ENCODE measurements at places on chromosomes 16 and 17.

DNA sequence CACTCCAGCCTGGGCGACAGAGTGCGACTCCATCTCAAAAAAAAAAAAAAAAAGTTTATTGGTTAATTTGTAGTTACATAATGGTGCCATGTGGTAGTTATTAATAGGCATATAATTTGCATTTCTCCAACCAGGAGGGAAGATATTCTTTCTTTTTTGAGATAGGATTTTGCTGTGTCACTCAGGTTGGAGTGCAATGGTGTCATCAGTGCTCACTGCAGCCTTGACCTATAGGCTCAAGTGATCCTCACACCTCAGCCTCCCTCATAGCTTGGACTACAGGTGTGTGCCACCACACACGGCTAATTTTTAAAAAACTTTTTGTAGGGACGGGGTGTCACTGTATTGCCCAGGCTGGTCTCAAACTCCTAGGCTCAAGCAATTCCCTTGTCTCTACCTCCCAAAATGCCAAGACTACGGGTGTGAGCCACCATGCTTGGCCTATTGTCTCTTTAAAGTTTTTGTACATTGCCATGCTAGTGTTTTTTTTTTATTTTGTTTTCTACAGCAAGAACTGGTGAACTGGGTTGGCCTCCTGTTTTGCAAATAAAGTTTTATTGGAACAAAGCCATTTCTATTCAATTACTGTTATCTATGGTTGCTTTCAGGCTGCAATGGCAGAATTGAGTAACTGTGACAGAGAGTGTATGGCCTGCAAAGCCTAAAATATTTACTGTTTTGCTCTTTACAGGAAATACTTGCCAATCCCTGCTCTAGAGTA is 11.9 kb downstream of the SNX29 start:
- H3K4me1 ChIP-seq, result peaks cover 11% of the 10 kb centered on the region
- H3K27me3 ChIP-seq, result no peaks in the 10 kb centered on the region
- H3K4me3 ChIP-seq, result no peak overlapping the region
- no peaks in the 10 kb centered on the region for H3K36me3 ChIP-seq

DNA sequence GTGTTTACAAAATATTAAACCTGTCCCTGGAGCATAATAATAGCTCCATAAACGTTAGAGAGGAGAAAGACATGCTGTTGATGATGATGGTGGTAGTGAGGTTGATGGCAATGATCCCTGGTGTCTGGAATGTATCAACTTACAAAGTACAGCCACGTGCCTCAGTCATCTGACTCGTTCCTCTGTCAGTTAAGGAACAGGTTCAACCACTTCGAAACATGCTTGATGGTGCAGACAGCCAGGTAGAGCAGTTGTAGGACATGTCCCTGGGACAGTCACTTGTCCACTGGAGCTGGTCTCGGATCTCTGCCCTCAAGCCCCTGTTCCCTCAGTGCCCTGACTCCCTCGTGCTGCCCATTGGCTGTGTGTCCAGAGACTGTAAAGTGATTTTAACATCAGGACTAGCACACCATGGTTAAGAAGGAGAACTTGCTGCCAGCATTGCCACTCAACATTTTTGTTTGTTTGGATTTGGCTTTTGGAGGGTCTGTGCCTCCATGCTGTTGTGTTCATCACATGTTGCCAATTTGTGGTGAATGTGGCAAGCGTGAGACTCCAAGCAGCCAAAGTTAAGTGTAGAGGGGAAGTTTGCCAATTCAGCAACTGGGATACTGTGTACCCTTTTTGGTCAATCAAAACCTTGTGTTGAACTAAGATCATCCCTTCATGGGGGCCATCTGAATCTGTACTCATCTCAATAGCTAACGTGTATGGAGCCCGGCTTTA is 16.3 kb upstream of the SALL1 start:
- H3K27me3 ChIP-seq, result no peaks in the 10 kb centered on the region
- DNase-seq, result no peak
- no peaks in the 10 kb centered on the region for H3K36me3 ChIP-seq
- no peaks in the 10 kb centered on the region for H3K4me1 ChIP-seq
- no peak overlapping the region for H3K4me3 ChIP-seq

GRCh38 chr16:71348262-71349085 is 10.0 kb upstream of the CALB2 start:
- H3K27me3 ChIP-seq, result peaks cover 4% of the 10 kb centered on the region
- no peak for DNase-seq
- no peak overlapping the region for H3K4me3 ChIP-seq

DNA sequence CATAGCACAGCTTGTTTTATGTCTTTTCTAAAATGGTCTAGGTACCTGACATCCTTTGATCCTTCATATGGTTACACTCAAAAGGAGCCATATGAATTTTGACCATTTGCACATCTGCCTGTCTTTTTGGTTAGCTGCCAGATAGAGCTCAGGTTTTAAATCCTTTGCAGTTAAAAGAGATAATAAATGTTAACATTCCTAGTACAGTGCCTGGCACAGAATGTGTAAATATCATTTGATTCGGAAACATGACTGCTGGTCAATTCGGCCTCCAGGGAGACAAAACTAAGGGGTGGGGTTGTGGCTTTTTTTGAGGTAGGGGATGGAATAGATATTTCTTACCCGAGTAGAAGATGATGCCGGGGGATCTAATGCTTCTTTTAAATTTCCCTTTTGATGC is 64.2 kb downstream of the FTO start:
- no peaks in the 10 kb centered on the region for H3K27me3 ChIP-seq
- no peak overlapping the region for H3K4me3 ChIP-seq
- no peak overlapping the region for H3K27ac ChIP-seq

DNA sequence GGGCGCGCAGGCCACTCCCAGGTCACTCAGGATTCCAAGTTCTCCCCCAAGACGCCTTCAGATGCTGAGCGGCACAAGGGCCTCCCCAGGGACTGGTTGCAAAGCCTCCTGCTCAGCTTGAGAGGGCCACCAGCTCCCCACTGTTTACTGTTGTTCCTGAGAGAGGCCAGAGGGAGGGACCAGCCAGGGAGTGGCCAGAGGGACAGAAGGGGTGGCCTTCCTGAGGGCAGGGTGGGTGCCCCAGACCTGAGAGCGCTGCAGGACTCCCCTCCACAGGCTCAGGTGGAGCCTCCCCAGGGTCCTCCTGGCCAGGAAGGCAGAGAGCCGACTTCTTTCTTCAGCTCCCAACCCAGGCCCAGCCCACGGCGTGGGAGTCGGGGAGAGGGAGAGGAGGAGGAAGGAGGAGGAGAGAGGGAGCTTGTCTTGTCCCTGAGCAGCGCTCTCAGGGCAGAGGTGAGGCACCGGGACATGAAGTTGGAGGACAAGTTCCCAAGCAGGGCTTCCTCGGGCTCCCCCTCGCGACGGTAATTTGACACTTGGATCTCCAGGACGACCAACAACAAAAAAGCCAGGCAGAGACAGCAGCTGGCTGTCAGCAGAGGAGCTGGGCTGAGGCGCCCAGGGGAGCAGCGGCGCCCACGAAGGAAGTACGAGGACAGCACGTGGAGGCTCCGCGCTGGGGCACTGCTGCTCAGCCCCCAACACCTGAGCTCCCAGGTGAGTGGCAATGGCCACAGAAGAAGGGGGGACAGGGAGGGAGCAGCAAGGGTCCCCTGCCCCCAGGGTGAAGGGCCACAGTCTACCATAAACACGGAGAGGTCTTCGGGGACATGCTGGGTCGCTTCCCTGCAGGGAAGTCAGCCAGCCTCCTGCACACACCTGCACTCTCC is 497 bp downstream of the SMIM5 start:
- H3K36me3 ChIP-seq, result no peaks in the 10 kb centered on the region
- H3K27me3 ChIP-seq, result no peaks in the 10 kb centered on the region
- peaks cover 5% of the 10 kb centered on the region for H3K4me1 ChIP-seq
- no peak overlapping the region for H3K27ac ChIP-seq
- peak; percentile 47 for DNase-seq

DNA sequence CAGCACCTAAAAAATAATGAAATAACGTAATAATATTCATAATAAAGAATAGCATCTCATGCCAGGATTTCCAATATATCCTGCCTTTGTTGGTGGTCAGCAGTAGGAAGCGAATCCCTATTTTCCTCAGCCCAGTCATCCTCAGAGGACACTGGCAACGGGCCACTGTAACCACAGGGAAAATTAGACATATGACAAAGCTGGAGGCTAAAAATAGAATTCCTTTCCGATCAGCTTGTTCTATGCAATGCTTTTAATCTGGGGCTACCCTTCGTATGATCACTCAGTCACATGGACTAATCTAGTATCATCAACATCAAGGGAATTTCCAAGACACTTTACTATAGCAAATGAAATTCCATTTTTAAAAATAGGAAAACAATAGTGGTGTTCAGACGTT is 246.9 kb upstream of the KCNJ16 start:
- no peak overlapping the region for H3K4me3 ChIP-seq
- peaks cover 5% of the 10 kb centered on the region for H3K27me3 ChIP-seq
- no peaks in the 10 kb centered on the region for H3K4me1 ChIP-seq
- no peaks in the 10 kb centered on the region for H3K36me3 ChIP-seq

GRCh38 chr16:55043499-55043898 is 112.8 kb downstream of the IRX5 start:
- H3K36me3 ChIP-seq, result no peaks in the 10 kb centered on the region
- no peak overlapping the region for H3K27ac ChIP-seq
- DNase-seq, result no peak

DNA sequence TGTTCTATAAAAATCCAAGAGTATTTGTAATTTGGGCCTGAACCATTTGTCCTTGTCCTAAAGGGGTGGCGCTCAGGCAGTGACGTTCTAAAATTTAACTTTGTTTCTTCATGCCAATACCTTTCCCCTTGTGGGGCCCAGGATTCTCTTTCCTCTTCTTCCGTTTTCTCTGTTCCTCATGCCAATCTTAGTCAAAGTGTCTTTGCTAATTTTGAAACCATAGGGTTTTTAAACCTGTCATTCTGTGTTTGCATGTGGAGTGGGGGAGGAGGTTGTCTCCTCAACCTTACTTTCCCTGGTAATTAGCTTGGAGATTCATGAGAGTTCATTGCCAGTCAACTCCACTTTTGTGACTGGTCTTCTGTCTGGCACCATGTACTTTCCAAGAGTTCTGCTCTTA is 337.1 kb downstream of the MAF start:
- no peak for DNase-seq
- H3K4me1 ChIP-seq, result peaks cover 14% of the 10 kb centered on the region
- no peak overlapping the region for H3K27ac ChIP-seq
- peaks cover 98% of the 10 kb centered on the region for H3K27me3 ChIP-seq
- no peaks in the 10 kb centered on the region for H3K36me3 ChIP-seq

- no peaks in the 10 kb centered on the region for H3K36me3 ChIP-seq
- no peaks in the 10 kb centered on the region for H3K27me3 ChIP-seq
- H3K27ac ChIP-seq, result no peak overlapping the region
- DNase-seq, result no peak
- H3K4me3 ChIP-seq, result no peak overlapping the region
Observed at GRCh38 chr16:83336603-83337002, 471.2 kb upstream of the HSBP1 start.

GRCh38 chr16:23877107-23878070 is 41.6 kb downstream of the PRKCB start:
- peaks cover 75% of the 10 kb centered on the region for H3K4me1 ChIP-seq
- H3K27me3 ChIP-seq, result no peaks in the 10 kb centered on the region
- H3K27ac ChIP-seq, result peak overlapping the region; percentile 51
- no peak for DNase-seq

DNA sequence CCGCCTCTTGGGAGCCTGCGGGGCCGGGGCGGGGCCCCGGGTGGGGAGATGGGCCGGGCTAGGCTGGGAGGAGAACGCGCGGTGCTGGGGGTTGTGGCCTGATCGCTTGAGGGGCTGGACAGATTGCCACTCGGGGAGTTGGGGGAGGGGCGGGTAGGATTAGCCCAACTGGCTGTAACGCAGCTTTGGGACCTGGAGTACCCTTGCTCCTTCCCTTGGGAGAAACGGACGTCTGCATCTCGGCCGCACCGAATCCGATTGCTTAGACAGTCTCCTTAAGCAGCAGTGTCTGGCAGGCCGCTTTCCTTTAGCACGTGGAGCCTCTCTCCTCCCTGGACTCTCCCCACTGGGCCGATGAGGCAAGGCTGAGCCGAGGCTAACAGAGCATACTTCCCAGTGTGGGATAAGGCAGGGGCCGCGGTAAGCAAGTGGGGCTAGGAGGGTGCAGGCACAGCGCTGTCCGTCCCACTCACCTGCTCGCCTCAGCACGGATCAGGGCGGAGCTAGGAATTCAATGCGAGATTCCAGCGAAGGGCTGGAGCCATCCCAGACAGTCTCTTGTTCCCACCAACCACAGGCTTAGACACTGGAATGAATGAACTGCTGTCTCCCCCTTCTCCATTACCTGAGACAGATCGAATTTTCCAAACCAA is 540 bp upstream of the ACLY start:
- DNase-seq, result no peak
- peak overlapping the region; percentile 93 for H3K27ac ChIP-seq
- H3K4me3 ChIP-seq, result peak overlapping the region; percentile 94
- no peaks in the 10 kb centered on the region for H3K27me3 ChIP-seq

- H3K27me3 ChIP-seq, result no peaks in the 10 kb centered on the region
- H3K27ac ChIP-seq, result no peak overlapping the region
- no peak for DNase-seq
Observed at GRCh38 chr17:62017496-62017895, 47.6 kb downstream of the MED13 start.

GRCh38 chr17:2594722-2595599 is 1.5 kb downstream of the PAFAH1B1 start:
- no peaks in the 10 kb centered on the region for H3K27me3 ChIP-seq
- H3K4me3 ChIP-seq, result peak overlapping the region; percentile 91
- peak overlapping the region; percentile 83 for H3K27ac ChIP-seq
- H3K4me1 ChIP-seq, result peaks cover 38% of the 10 kb centered on the region

DNA sequence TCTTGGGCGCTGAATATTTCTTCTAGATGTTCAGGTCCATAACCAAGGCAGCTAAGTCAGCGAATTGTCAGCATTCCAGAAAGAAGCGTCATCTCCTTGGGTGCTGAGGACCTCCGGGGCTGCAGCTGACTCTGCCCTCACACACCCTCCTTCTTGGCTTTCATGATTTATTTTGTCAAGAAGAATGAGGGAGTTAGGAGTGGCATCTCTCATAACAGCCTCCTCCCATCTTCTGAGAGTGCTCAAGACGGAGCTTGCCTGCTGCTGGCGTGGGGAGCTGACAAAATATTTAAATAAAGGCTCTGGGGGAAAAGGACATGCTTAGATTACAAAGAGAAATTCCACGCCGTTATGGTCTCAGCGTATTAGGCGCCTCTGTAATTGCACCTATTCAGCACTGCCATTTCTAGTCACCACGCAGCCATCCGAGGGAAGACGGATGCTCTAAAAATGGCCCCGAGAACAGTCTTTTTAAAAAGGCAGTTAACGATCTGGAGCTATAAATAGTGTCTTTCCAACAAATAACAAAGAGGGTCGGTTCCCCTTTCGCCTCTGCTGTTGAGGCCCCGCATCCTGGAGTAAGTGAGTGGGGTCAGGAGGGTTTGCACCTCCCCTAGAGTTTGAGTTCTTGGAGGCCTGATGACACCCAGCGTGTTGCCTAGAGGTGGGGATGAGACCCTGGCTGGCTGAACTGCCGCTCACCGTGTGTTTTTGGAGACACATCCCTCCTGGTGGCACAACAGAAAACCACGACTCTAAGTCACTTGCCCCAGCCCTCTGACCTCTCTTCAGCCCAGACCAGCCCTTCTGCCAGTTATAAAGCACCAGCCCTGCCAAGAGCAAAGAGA is 187.0 kb downstream of the CCDC182 start:
- no peaks in the 10 kb centered on the region for H3K27me3 ChIP-seq
- H3K4me3 ChIP-seq, result no peak overlapping the region
- no peak for DNase-seq
- H3K27ac ChIP-seq, result no peak overlapping the region
